H9 (cell line): ENCODE measurements at places on chromosomes 1 and 21. TPM values are rescaled to one million over a fixed set of nuclear protein-coding genes. Genes with fewer than 3 reads are reported as not detected.

- H3K4me1 ChIP-seq: peaks cover 21% of the 10 kb centered on the region
- H3K27me3 ChIP-seq: peaks cover 13% of the 10 kb centered on the region; the same call in 1 of the 2 replicates
- no peaks in the 10 kb centered on the region for H3K36me3 ChIP-seq
- peak overlapping the region; percentile 63 for H3K4me3 ChIP-seq
- H3K27ac ChIP-seq: no peak overlapping the region
These were observed 35.5 kb downstream of the CACHD1 start for GRCh38 chr1:64505232-64505943.

GRCh38 chr1:84574936-84575335, 696 bp upstream of the CTBS start:
- no peak overlapping the region for H3K27ac ChIP-seq
- DNase-seq: no peak
- H3K36me3 ChIP-seq: no peaks in the 10 kb centered on the region
- H3K4me3 ChIP-seq: peak overlapping the region; percentile 79
- H3K4me1 ChIP-seq: peaks cover 3% of the 10 kb centered on the region; the same call in 1 of the 2 replicates

- DNase-seq: no peak
- peaks cover 2% of the 10 kb centered on the region; the same call in 1 of the 2 replicates for H3K4me1 ChIP-seq
- no peak overlapping the region for H3K27ac ChIP-seq
- no peak overlapping the region for H3K4me3 ChIP-seq
These were observed 95.9 kb upstream of the SGIP1 start for GRCh38 chr1:66438062-66438461.

DNA sequence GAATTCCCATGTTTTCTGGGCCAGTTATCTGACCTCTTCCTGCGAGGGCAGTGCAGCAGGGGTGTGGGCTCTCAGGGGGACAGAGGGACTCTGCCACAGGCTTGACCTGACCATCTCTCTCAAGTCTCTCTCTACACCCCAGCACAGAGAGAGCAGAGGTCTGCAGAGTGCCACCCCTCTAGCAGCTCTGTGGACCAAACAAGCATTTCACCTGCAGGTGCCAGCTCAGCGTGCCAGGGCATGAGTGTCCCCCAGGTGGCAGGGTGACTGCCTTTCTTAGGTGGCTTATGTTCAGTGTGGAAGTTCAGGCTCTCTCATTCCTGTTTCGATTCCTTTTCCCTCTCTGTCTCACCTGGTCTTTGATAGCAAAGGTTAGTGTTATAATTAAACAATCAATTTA, 191.3 kb downstream of the CACNA1E start:
- H3K27me3 ChIP-seq: no peaks in the 10 kb centered on the region
- no peak for DNase-seq
- H3K4me1 ChIP-seq: no peaks in the 10 kb centered on the region
- H3K27ac ChIP-seq: no peak overlapping the region

GRCh38 chr21:31629972-31630711, 29.4 kb upstream of the SOD1 start:
- H3K27ac ChIP-seq: no peak overlapping the region
- no peaks in the 10 kb centered on the region for H3K36me3 ChIP-seq
- H3K4me3 ChIP-seq: no peak overlapping the region
- DNase-seq: no peak
- no peaks in the 10 kb centered on the region for H3K27me3 ChIP-seq

The MTARC2 gene
- total RNA-seq: 4.2 and 7.7 TPM in 2 replicates

The HTR6 gene
- total RNA-seq: 0.29 and 0.37 TPM in 2 replicates
